ENCODE measurements at places on chromosomes 1 and 21.
A peak's percentile ranks its signal among the peaks of the same experiment; 100 is the strongest.

- no peak for DNase-seq
These were observed 4.0 kb upstream of the MEX3A start for GRCh38 chr1:156086256-156086662.

- no peak for DNase-seq
These were observed 11.3 kb downstream of the FAM20B start for GRCh38 chr1:179036844-179037465.

- DNase-seq, result no peak
These were observed 456.9 kb upstream of the LRRC7 start for GRCh38 chr1:69110851-69111250.

- no peak for DNase-seq
These were observed 4.0 kb upstream of the GBP2 start for GRCh38 chr1:89129911-89130310.

DNA sequence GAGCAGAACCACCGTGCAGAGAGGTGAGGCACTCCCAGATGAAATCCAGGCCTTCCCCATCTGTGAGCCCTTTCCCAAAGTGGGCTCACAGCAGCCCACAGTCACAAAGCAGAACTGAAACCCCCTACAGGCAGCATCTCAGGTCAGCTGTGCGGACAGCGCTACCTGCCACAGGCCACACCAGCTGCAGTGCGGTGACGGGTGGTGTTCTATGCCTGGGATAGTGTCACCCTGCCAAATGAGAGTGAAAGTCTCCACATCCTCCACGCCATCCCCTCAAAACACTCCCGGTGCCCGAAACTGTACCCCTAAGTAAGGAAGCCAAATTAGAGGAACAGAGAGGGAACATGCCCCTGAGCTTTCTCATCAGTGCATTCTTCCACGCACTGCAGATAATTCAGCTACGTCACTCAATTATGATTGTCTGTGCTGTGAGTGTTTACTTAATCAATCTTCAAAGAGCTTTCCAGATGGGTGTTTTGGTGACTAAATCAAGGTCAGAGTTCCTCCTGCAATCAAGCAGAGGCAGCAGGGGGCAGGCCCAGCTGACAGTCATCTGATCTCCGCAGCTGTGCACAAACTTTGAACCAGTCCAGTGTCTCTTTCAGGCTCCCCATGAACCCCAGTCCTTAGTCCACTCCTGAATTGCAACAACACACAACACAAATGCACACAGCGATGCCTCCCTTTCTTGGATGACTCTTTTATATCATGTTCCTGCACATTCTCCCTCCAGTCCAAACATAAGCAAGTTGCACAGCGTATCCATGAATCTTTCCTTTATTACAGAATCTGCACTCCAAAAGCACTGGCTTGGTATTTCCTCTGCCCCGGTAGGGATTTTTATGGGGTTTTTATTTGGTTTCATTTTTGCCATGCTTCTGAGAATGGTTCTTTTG lies 150.0 kb downstream of the TOMM20 start:
- DNase-seq, result peak; percentile 46

GRCh38 chr1:29245876-29246275 lies 9.6 kb downstream of the PTPRU start:
- no peak for DNase-seq

DNA sequence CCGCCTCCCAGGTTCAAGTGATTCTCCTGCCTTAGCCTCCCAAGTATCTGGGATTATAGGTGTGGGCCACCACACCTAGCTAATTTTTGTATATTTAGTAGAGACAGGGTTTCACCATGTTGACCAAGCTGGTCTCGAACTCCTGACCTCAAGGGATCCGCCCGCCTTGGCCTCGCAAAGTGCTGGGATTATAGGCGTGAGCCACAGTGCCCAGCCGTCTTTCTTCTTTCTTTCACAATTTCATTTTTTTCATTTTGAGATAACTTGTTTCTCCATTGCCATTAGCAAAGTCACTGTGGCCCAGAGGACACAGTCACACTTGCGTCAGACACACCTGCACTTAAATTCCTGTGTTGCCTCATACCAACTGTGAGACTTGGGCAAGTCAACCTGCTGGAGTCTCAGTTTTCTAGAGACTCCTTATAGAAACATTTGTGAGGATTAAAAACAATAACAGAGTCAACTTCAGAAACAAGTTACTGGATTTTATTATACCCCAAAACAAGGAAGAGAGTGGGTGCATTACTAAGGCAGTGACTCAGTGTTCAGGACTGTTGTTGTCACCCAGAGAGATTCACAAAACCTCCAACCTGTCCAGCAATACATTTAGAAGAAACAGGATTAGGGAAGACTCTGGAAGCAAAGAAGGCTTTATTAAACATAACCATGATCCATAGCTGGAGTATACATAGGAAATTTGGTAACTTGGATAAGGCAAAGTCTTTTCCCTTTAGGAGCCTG lies 2.6 kb downstream of the TEDDM1 start:
- DNase-seq, result no peak

GRCh38 chr21:40118527-40118926 lies 251.3 kb downstream of the PCP4 start:
- no peak for DNase-seq

- DNase-seq, result no peak
These were observed 12.8 kb downstream of the OTUD7B start for GRCh38 chr1:149997585-149998262.

GRCh38 chr1:85091671-85092280 lies 43.5 kb upstream of the MCOLN3 start:
- peak; percentile 2 for DNase-seq

DNA sequence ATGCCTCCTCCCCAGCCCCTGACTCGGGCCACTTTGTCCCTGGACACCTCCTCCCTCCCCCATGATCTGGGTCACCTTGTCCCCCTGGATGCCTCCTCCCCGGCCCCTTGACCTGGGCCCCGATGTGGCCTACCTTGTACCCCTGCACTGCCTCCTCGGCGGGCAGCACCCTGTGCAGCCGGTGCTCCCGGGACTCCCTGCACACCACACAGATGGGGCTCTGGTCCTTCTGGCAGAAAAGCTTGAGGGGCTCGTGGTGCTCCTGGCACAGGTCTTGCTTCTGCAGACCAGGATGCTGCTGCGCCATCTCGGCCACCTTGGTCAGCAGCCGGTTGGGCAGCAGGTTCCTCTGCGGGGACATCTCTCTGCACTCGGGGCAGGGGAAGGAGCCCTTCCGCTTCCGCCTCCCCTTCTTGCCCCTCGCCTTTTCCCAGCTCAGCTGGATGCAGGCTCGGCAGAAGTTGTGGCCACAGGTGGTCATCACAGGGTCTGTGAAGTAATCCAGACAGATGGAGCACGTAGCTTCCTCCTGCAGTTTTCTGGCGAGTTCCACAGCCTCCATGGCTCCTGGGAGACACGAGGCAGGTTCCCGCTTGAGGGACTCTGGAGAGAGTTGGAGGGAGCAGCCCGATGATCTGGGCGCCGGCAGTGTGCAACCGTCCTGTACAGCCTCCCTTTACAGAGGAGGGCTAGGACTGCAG lies 2.0 kb downstream of the TRIM17 start:
- DNase-seq, result no peak

GRCh38 chr1:3736131-3736561 lies 16.1 kb upstream of the CCDC27 start:
- no peak for DNase-seq

- DNase-seq, result no peak
These were observed 656.9 kb downstream of the PTPRU start for GRCh38 chr1:29893046-29893723.
